ENCODE measurements at places on chromosomes 12 and 14. TPM values are rescaled to one million over a fixed set of nuclear protein-coding genes. Genes with fewer than 3 reads are reported as not detected.

Gene POLE2
- 21.2 TPM for total RNA-seq

Gene NEUROD4
- total RNA-seq: not detected

Gene TAS2R13
- 4.7 TPM for total RNA-seq

Gene PRB2
- not detected for total RNA-seq

Gene BCAT1
- 250 TPM for total RNA-seq

Gene FGF6
- total RNA-seq: not detected

Gene P2RX7
- total RNA-seq: 3.8 TPM

Gene LALBA
- total RNA-seq: not detected

Gene ADIPOR2
- 24.5 TPM for total RNA-seq

Gene CISTR
- not detected for total RNA-seq

Gene SCFD1
- 178 TPM for total RNA-seq

Gene CABP1
- total RNA-seq: 0.66 TPM

Gene HSP90B1
- total RNA-seq: 1,200 TPM

Gene DPY19L2
- total RNA-seq: 2.3 TPM

Gene COCH
- 0.33 TPM for total RNA-seq

Gene NKX2-1
- total RNA-seq: not detected

Gene ACACB
- total RNA-seq: 8.3 TPM

Gene CEP128
- total RNA-seq: 1.8 TPM

Gene CCDC177
- total RNA-seq: under 0.01 TPM

Gene TOMM20L
- not detected for total RNA-seq

Gene RIMKLB
- total RNA-seq: 33.0 TPM

Gene RD3L
- total RNA-seq: not detected

Gene SETD1B
- total RNA-seq: 7.4 TPM

Gene GUCY2C
- not detected for total RNA-seq

Gene CCNB1IP1
- total RNA-seq: 36.9 TPM

Gene LRRC43
- total RNA-seq: 3.3 TPM

Gene LRP1
- total RNA-seq: 535 TPM

Gene TEAD4
- total RNA-seq: 5.7 TPM

Gene CACNA1C
- total RNA-seq: 28.1 TPM

Gene KRT3
- total RNA-seq: not detected

Gene TCTN2
- total RNA-seq: 10.8 TPM

Gene SYT1
- 1.3 TPM for total RNA-seq

Gene GPR135
- total RNA-seq: 4.1 TPM

Gene ZCCHC8
- 18.8 TPM for total RNA-seq

Gene SLC25A47
- not detected for total RNA-seq

Gene KRT78
- total RNA-seq: not detected

Gene ADCY4
- 9.6 TPM for total RNA-seq

Gene MYF6
- total RNA-seq: not detected

Gene KRT79
- total RNA-seq: not detected

Gene TEX52
- total RNA-seq: not detected

Gene ANO4
- total RNA-seq: 1.3 TPM

Gene ZNF410
- total RNA-seq: 72.6 TPM

Gene CAPZA3
- total RNA-seq: not detected

Gene PLEK2
- 3.0 TPM for total RNA-seq

Gene CIROP
- 1.7 TPM for total RNA-seq

Gene CLEC9A
- total RNA-seq: not detected

Gene MYBPC1
- not detected for total RNA-seq

Gene LRTM2
- total RNA-seq: not detected

Measured in smooth muscle cell of trachea (primary cell).